KG1 (cell line): ENCODE measurements at places on chromosomes 16 and 17.

- no peak for DNase-seq
Observed at GRCh38 chr16:88744577-88745521, 38.5 kb downstream of the CTU2 start.

DNA sequence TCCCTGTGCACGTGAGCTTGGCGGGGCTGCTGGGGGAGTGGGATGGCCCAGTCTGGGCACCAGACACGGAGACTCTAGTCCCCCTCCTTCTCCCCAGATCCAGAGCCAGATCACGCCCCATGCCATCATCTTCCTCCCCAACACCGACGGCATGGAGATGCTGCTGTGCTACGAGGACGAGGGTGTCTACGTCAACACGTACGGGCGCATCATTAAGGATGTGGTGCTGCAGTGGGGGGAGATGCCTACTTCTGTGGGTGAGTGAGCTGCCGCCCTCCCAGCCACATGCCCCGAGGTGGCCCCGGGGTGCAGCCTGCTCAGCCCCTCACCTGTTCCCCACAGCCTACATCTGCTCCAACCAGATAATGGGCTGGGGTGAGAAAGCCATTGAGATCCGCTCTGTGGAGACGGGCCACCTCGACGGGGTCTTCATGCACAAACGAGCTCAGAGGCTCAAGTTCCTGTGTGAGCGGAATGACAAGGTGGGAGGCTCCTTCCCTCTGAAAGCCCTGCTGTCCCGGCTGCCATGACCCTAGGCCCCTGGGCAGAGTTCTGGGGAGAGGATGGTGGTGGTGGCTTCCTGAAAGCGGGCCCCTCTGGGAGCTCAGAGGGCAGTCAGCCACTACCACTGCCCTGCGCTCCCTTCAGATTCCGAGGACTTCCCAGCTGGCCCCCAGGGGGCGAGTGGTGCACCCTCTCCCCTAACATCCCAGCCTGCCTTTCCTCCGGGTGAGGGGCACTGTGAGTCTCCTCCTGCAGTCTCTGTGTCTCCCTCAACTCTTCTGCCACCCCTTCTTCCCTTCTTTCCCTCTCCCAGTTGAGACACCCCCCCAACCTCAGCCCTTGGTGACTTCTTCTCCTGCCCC, 2.8 kb upstream of the C17orf107 start:
- DNase-seq: no peak

DNA sequence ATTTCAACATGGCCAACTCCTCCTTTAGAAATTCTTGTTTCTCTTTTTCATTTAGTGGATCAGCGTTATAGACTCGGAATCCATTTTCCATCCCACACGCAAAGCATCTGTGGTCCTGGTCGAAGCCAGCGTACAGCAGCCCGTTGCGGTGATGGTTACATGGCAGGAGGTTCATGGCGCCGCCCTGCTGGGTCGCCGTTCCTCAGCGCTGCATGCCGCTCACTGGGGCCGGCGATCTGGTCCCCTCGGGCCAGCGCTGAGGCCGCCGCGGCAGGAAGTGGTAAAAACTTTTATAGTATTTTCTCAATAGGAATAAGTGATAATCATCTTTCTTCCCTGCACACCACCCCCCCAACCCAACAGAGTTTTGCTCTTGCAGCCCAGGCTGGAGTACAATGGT, 29.9 kb upstream of the RHOT1 start:
- no peak for DNase-seq

DNA sequence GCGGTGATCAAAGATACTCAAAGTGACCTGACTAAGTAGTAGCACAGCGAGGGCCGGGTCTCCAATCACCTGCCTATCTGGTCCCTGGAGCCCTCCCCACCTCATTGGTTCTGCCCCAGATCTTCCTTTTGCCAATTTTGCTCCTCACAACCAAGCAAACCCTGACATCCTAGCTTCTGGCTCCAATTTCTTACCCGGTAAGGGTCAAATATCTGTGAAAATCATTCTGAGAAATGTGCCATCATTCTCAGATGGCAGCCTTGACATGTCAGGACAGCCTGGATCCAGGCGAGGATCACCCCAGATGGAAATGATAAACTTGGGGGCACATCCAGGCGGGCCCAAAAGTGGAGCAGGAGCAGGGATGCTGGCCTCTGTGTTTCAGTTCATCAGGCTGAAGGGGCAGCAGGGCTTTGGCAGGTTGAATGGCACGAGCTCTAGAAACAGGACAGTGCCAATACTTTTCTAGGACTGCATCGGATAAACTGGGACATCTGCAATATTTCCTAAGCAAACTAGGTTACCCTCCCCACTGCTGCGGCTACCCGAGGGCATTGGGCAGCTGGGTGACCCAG, 83.9 kb downstream of the SHISA6 start:
- DNase-seq: no peak
